ENCODE measurements at places on chromosomes 13 and 19. TPM values are rescaled to one million over a fixed set of nuclear protein-coding genes. Genes with fewer than 3 reads are reported as not detected.

- no peak for DNase-seq
Observed at GRCh38 chr19:14097532-14098151, 7.1 kb upstream of the SAMD1 start.

DNA sequence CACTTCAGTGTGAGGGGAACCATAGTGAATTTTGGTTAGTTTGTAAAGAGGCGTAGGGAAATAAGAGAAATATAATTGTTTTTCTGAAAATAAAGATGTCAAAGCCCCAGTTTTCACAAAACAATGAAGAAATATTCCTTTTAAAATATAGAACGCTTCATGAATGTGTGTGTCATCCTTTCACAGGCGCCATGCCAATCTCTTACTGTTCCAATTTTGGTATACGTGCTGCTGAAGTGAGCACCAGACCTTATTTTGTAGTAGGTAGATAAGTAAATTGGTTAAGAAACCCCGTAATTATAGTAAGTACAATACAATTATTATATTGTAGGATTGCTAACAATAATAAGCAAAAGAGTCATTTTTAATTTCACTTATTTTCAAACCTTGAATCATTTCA is 43.3 kb downstream of the NAA16 start:
- no peak for DNase-seq

- DNase-seq, result no peak
Observed at GRCh38 chr19:32040236-32040635, 305.2 kb upstream of the ZNF507 start.

- DNase-seq, result no peak
Observed at GRCh38 chr13:109782823-109783431, 3.5 kb downstream of the IRS2 start.

- DNase-seq, result no peak
Observed at GRCh38 chr13:28181413-28181812, 43.1 kb downstream of the PAN3 start.

DNA sequence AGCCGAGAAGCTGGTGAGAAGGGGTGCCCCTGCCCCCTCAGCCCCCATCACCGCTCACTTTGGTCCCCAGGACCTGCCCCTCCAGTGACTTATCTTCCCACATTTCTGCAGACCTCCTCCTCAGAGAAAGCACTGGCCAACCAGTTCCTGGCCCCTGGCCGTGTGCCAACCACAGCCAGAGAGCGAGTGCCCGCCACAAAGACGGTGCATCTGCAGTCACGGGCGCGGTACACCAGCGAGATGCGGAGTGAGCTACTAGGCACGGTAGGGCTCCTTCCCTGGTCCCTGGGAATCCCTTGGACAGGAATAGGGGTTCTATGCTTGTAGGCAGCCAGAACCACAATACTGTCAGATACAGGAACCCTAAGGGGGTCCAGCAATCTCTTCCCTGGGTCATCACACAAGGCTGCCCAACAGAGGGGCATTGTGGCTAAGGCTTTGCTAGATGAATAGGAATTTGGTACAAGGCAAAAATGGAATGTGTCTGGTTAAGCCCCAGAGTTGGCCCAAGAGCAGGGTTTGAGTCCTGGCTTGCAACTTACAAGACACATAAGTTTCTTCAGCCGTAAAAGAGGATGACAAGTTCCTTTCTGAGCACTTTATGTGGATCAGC is 1.0 kb downstream of the USE1 start:
- DNase-seq, result peak; percentile 75

DNA sequence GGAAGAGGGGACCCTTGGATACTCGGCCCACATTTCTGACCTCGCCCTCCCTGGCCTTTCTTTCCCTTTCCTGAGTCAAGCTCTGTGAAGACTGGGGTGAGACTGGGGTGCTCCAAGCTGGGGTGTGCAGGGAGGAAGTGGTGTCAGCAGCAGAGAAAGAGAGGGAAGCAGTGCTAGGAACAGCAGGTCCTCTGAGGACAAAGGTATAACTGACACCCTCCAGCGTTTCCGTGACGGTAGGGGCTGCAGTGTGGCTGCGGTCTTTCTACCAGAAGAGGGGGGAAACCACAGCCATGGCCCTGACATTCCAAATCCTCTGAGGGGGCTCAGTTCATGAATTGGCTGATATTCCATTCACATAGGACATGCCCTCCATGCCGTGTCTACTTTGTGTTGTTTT is 1.1 kb downstream of the KIR3DL2 start:
- DNase-seq, result no peak

GRCh38 chr19:3671680-3672574 is 28.3 kb downstream of the PIP5K1C start:
- no peak for DNase-seq

- DNase-seq, result no peak
Observed at GRCh38 chr13:112172641-112173251, 105.8 kb downstream of the SOX1 start.

GRCh38 chr13:46109451-46109850 is 4.6 kb upstream of the CPB2 start:
- no peak for DNase-seq

GRCh38 chr19:6471076-6471475 is 7.0 kb downstream of the CRB3 start:
- DNase-seq, result no peak

DNA sequence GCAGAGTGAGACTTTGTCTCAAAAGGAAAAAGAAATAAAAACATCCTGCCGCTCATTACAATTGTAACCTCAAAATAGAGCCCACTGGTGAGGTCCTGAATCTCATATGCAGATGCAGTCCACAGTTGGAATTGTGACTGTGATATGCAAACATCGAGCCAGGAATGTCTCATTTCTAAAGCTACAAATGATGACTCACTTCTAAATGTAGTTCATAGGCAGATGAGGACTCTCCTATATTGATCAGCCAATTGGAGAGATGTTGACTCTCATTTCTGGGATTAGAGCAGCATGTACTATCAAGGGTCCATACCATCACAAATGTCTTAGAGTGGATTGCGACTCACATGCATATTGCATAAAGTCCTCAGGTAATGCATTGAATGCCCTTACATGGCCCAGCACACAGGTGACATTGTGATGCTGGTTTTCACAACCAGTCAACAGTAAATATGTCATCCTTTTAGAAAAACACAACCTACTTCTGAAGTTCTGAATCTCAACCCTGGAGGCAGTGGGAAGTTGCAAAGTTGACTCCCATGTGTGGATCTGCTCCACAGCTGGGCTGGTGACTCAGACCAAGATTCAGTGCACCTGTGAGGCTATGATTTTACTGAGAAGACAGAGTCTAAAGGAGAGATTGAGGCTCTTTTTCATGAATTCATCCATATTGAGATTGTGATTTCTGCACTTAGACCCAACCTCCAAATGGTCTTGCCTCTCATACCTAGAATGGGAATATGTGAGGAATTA is 16.9 kb upstream of the ZNF254 start:
- DNase-seq, result no peak

- no peak for DNase-seq
Observed at GRCh38 chr13:82220641-82221040, 1661.6 kb downstream of the SLITRK1 start.

GRCh38 chr13:113272701-113273181 is 24.3 kb upstream of the LAMP1 start:
- DNase-seq, result peak; percentile 53

DNA sequence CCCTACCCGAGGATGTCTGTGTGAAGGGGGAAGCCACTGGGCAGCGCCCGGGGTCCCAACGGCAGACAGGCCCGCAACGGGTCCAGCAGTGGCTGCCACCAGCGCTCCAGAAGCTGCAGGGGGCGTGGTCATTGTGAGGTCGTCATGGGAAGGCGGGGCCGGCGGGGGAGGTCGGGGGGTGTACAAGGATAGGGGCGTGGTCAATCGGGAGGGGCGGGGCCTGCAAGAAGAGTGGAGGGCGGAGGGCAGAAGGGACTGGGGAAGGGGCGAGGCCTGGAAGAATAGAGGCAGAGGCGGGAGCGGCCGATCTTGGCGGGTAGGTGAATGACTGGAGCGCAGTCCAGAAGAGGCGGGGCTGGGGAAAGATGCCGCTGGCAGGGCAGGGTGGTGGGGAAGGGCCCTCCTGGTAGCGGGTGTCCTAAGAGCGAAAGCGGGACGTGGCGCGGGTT is 4.4 kb downstream of the FUZ start:
- peak; percentile 85 for DNase-seq

- no peak for DNase-seq
Observed at GRCh38 chr13:66640231-66640630, 589.9 kb downstream of the PCDH9 start.

GRCh38 chr19:18904334-18905057 is 8.5 kb upstream of the CERS1 start:
- DNase-seq, result no peak

DNA sequence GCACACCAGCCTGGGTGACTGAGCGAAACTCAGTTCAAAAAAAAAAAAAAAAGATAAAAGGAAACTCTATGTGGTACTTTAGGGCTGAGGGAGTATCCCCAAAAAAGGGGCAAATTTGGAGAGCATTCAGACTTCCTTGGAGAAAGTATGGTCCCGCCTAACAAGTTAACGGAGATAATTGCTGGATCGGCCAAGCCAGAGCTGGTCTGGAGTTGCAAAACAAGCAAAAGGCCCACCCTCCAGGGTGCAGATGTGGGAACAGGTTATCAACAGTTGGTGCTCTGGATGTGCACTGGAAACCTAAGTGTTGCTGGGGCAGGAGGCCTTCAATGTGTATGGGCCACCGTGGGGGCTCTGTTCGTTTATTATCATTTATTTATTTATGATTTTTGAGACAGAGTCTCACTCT is 2.8 kb downstream of the IQCN start:
- DNase-seq, result peak; percentile 70

GRCh38 chr19:38060331-38060730 is 153.3 kb downstream of the SIPA1L3 start:
- DNase-seq, result no peak

GRCh38 chr13:109215377-109215776 is 571.0 kb downstream of the IRS2 start:
- DNase-seq, result no peak

DNA sequence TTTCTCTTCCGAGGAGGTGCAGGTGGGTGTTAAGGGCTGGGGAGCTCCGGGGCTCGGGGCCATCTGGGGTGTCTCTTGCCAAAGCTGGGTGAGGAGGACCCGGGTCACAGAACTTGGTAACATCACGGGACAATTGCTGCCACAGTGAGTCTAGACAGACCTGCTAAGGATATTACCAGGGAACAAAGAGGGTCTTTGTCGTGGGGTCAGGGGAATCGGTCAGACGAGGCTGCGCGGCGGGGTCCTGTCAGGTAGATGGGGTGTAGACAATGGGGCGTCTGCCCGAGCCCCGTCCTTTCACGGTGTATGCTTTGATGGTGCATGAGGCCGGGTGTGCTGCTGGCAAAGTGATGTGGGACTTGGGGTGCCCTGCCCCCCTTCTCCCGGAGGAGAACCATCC is 7.8 kb downstream of the PGPEP1 start:
- DNase-seq, result no peak

GRCh38 chr13:48402325-48402932 is 10.5 kb downstream of the LPAR6 start:
- no peak for DNase-seq

GRCh38 chr19:944171-944567 is 18.3 kb downstream of the ARID3A start:
- DNase-seq, result no peak

DNA sequence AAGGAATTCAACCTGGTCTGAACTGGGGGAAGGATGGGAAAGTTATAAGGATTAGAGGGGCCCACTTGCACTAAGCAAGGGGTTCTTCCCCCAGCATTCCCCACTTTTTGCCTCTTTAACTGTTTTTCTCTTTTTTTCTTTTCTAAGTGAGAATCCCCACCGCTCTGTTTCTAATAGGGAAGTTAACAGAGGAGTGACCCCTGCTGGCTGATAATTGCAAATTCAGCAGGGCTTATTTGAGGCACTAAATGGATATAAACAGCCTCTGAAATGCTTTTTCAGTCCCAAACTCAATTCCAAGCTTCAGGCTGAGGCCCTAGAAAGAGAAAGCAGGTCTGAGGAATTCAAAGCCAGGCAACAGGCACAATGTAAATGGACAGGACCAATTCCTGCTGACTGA is 38.2 kb upstream of the CEACAM21 start:
- no peak for DNase-seq

- no peak for DNase-seq
Observed at GRCh38 chr19:49916839-49917733, 11.9 kb upstream of the ATF5 start.

DNA sequence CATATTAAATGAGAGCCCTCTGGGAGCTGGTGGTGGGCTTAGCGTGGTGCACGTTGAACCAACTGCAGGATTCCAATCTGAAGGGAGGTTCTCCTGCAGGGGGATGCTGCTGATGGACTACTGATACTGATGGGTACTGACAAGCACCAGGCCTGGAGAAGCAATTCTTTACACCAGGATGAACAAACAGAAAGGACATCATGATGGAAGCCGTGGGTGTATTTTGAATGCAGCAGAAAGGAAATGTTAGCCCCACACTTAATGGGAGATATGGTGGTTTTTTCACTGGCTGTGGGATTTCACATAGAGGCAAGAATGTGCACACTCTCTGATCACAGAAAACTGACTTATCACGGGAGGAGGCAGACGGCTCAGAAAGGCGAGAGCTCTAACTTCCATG is 299.7 kb downstream of the TEX29 start:
- DNase-seq, result no peak

GRCh38 chr13:108433976-108434755 is 164.6 kb downstream of the TNFSF13B start:
- no peak for DNase-seq

GRCh38 chr13:110311443-110312338 is 4.6 kb downstream of the COL4A2 start:
- no peak for DNase-seq

DNA sequence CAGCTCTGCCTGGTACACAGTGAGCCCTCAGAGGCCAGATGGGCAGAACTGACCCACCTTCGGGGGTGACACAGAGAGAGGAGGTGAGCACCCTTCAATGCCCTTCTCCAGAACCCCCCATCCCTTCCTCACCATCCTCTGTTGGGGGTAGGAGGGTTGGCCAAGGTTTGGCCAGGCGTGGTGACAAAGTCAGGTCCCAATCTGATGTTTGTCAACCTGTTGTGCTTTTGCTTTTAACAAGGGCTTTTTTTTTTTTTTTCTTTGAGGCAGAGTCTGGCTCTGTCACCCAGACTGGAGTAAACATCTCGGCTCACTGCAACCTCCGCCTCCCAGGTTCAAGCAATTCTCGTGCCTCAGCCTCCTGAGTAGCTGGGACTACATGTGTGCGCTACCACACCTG is 7.3 kb downstream of the PTGIR start:
- no peak for DNase-seq

GRCh38 chr13:37113534-37113933 is 8.1 kb upstream of the CSNK1A1L start:
- no peak for DNase-seq

- no peak for DNase-seq
Observed at GRCh38 chr19:30178721-30179402, 193.3 kb upstream of the ZNF536 start.

FFAR1 gene
- not detected for total RNA-seq

ANGPTL8 gene
- not detected for total RNA-seq

ZNF490 gene
- 9.2 TPM for total RNA-seq

ZNF552 gene
- 11.2 TPM for total RNA-seq

MCF2L gene
- 36.0 TPM for total RNA-seq

C19orf85 gene
- total RNA-seq, result not detected

CD22 gene
- 13.8 TPM for total RNA-seq

PLEKHA4 gene
- total RNA-seq, result 21.0 TPM

DACT3 gene
- total RNA-seq, result 15.0 TPM

MYBPC2 gene
- 0.16 TPM for total RNA-seq

IRGC gene
- not detected for total RNA-seq

ZNF431 gene
- 28.7 TPM for total RNA-seq

ZNF560 gene
- total RNA-seq, result 0.13 TPM

F10 gene
- 6.2 TPM for total RNA-seq

GAMT gene
- total RNA-seq, result 19.2 TPM
